ENCODE measurements at places on chromosomes 2 and 18.

GRCh38 chr18:70288171-70288850 lies 534 bp upstream of the SOCS6 start:
- peak; percentile 67 for DNase-seq

DNA sequence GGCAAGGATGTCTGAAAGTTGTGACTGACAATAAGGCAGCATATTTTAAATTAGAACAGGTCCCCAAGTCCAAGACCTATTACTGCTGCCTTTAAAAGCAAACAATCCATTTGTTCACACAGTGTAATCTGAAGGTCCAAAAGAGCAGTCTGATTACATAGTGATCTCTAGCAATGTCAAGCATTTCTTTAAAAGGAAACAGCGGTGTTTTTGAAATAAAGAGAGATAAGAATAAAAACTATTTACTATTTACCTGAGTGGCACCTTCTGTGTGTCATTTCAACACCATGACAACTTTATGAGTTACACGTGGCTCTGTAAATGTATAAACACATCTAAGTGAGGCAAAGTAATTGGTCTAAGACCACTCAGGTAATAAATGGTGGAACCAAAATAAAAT lies 1009.9 kb upstream of the CNTNAP5 start:
- no peak for DNase-seq

- no peak for DNase-seq
Measured at GRCh38 chr2:33378556-33379210, 97.8 kb upstream of the RASGRP3 start.

GRCh38 chr2:5691221-5691984 lies 781 bp upstream of the SOX11 start:
- DNase-seq, result peak; percentile 85

DNA sequence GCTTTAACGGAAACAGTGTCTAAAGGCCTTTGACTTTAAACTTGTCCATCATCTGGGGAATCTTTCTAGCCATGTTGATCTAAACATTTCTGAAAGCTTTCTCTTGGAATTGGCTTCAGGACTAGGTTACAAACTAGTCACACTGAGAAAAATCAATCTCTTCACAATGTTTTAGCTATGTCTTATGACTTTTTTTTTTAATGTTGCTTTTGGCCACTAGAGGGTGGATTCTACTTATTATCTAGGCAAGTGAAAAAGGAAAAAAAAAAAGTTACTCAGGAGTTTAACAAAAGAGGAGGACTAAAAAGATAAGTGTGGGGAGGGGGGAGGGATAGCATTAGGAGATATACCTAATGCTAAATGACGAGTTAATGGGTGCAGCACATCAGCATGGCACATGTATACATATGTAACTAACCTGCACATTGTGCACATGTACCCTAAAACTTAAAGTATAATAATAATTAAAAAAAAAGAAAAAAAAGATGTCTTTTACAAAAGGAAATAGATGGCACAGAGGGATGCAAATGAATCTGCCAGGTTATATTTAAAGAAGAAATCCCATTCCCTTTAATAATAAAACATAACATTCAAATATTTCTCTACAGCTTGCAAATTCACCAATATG lies 160.4 kb upstream of the PID1 start:
- DNase-seq, result no peak

DNA sequence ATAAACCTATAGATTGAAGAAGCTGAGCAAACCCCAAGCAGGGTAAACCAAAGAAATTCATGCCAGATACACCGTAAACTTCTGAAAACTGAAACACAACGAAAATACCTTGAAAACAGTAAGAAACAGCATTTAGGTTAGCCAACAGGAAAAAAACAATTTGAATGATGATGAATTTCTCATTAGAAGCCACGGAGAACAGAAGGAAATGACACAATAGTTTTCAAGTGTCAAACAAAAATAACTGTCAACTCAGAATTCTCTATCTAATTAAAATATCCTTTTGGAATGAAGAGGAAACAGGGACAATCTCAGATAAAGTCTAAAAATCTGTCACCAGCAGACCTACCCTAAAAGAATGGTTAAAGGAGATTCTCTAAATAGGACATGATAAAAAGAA lies 37.3 kb upstream of the MALL start:
- no peak for DNase-seq

DNA sequence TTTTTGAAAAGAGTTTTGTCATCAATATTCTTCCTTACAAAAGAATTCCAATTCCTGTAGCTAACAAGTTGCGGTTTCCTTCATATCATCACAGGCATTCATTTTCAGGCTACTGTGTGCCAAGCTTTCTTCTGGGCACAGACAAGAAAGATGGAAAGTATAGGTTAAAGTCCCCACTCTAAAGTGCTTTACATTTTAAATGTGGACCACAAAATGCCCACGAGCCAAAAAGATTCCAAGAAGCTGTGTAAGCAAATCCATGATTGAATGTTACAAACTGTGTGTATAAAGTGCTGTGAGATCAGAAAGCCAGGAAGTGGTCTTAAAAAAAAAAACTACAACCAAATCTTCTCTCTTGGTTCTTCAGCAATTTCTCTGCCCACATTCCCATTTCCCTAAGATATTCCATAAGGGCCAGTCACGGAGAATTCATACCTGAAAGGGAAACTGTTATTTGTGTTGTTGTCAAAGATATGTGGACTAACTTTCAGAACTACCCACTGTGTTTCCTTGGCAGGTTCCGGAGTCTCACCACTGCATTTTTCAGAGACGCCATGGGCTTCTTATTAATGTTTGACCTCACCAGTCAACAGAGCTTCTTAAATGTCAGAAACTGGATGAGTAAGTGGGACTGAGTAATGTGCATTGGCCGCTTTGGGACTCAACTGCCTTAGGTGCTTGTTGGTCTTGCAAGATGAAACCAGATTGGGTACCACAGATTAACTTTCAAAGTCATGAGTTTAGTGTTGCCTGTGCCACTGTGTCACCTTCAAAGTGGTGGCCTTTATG lies 55.7 kb downstream of the RAB27B start:
- no peak for DNase-seq

DNA sequence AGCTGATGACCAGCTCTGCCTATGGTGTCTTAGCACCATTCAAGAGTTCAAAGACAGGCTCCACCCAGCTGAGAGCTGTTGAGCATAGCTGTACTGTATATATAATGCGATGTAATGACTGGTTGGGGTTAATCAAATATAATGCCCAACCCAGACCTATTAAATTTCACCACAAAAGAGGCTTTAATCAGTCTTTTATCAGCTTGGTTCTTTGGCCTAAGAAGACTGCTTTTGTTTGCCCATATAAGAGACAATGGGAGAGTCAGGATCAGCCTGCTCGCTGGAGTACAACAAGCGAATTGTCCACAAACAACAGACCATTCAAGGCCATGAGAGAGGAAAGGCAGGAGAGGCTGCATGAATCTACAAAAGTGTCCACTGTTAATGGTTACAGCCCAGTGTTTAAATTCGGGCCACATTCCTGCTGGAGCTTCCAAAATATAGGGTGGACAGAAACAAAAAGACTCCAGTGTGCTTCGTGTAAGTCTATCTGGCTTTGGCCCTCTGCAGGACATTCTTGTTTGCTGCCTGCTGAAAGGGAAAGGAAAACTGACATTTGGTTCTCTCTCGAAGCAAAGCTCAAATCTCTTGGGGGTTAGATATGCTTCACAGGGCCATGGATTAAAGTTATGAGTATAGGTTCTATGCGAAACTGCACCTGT lies 299.0 kb upstream of the FBXO11 start:
- DNase-seq, result no peak

GRCh38 chr2:175152242-175152641 lies 15.8 kb downstream of the ATF2 start:
- DNase-seq, result no peak

- DNase-seq, result no peak
Measured at GRCh38 chr2:217189747-217190146, 329.9 kb upstream of the TNP1 start.

DNA sequence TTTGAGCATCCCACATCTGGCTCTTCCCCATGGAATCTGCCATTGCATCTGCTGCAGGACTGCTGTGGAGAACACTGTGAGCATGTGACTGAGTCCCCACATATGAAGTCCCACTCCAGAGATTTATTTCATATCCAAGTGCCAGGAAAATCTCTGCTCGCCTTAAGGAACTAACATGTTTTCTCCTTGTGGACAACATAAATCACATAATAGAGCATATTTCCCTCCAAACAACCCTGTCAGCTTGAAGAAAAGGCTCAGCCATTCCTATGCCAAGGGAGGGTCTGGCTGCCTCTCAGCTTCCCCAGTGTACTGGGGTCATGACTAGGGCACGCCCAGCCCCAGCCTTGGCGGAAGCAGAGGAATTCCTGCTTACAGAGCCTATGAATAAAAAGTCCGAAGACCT lies 193.7 kb downstream of the DNER start:
- DNase-seq, result peak; percentile 81

DNA sequence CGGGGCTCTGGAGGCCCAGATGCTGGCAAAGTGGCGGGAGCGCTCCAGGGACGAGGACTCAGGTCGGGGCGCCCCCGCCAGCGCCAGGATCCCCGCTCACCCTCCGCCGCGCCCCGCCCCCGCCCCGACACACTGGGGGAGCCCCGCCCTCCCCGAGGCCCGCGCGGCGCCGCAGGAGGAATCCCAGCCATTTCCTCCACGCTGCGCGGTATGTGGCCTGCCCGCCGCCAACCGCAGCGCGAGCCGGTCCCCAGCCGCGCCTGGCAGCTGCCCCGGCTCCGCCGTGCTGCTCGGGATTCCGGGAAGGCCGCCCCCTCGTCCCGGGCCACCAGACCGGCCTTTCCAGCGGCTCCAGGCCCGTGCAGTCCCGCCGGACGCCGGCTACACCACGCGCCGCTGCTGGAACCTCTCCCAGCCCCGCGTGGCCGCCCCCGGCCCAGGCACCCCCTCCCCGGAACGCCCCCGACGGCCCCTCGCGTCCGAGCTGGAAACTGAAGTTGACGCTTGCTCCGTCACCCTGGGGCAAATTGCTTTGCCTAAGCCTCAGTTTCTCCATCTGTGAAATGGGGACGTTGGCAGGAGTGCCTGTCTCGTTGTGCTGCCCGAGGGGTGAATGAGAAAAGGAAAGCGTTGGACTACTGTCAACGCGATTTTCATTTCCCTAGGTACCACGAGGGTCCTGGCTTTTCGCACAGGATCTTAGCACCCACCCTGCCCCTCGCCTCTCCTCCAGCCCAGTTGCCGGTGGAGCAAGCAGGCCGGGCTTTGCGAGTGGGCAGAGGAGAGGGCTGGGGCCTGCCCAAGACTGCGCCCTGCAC lies 53.6 kb downstream of the PKDCC start:
- DNase-seq, result peak; percentile 84

DNA sequence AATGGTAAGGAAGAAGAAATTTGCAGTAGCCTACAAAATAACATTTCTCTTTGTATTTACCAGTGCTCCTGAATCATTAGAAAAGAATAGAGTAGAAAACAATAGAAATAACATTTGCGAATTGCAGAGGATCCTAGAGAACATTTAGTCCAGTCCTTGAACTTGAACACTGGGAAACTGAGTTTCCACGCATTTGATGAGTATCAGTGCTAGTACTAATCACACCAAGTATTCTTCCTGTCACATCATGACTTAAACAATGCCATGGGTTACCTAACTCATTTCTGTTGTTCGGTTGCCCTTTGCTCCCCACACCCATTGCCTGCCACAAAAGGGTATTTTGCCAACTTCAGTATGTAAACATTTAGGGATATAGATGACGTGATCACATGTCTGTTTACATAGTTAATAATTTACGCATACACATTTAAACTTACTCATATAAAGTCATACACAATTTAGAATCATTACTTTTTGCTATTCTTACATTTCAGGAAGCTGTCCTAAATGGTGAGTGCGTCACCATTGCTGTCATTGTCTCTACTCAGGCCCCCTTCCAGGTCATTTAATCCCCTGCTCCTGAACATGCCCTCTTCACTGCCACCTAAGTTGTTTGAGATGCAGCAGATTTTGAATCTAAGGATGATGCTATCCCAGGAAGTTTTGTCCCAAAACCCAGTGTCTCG lies 42.3 kb downstream of the CRIM1 start:
- DNase-seq, result no peak

GRCh38 chr2:72326759-72327158 lies 179.1 kb upstream of the CYP26B1 start:
- no peak for DNase-seq

GRCh38 chr2:155169317-155169716 lies 470.8 kb downstream of the KCNJ3 start:
- DNase-seq, result no peak

DNA sequence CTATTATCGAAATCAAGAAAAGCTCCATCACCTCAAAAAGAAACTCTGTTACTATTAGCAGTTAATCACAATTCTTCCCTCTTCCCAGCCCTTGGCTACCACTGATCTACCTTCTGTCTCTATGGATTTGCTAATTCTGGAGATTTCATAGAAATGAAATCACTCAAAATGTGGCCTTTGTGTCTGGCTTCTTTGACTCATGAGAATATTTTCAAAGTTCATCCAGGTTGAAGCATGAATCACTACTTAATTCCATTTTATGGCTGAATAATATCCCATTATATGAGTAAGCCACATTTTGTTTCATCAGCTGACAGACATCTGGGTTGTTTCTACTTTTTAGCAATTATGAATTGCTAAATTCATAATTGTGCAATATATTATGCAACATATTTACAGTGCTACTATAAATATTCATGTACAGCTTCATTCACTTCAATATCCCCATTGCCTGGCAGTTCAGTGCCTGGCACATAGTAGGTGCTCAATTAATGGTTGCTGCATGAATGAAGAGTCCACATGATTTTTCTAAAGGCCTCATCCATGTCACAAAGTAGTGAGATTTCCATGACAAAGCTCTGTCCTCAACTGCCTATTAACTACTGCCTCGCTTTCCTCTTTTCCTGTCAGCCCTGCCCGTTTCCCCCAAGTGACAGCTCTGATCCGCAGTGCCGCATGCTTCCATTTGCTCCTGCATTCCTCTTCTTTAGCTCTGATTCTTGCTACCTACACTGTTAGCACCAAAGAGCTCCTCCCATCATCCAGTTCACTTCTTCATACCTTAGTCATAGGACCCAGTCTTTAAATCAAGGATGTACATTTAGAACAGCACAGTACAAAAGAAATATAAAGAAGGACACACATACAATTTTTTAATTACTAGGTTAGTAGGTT lies 32.8 kb downstream of the CCDC93 start:
- DNase-seq, result no peak

DNA sequence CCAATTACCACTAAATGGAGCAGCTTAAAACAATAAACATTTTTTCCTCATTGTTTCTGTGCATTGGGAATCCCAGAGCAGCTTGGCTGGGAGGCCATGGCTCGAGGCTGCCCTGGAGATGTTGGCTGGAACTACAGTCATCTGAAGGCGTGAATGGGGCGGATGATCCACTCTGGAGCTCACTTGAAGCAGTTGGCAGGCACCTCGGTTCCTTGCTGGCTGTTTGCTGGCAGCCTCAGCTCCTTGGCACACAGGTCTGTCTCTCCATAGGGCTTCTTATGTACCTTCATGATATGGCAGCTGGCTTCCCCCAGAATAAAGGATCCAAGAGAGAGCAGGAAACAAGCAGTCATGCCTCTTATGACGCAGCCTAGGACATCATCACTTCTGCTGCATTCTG lies 227.0 kb upstream of the COPS8 start:
- DNase-seq, result no peak

GRCh38 chr2:106638043-106638442 lies 150.9 kb downstream of the CD8B2 start:
- DNase-seq, result no peak

Data from right forelimb (tissue), 1 donor.